ENCODE measurements at places on chromosomes 12 and 14.

DNA sequence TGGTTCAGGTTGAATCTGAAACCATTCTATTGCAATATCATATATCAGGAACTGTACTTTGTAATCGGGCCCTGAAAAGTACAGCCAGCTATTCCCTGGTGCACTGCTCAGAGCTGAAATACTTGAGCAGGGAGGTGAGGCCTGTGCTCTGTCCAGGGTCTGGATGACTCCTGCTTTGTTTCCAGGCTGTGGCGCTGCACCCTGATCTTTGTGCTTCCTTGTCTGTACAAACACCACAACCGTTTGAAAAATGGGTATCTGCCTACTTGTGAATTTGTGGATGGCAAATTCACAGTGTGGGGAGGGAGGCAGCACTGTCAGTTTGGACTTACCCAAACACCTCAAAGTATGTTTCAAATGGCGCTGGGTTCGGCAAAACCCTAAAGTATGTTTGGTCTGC is 155.4 kb upstream of the FAR2 start:
- DNase-seq: no peak

- DNase-seq: no peak
These were observed 646.5 kb upstream of the SEL1L start for GRCh38 chr14:82180139-82180538.

DNA sequence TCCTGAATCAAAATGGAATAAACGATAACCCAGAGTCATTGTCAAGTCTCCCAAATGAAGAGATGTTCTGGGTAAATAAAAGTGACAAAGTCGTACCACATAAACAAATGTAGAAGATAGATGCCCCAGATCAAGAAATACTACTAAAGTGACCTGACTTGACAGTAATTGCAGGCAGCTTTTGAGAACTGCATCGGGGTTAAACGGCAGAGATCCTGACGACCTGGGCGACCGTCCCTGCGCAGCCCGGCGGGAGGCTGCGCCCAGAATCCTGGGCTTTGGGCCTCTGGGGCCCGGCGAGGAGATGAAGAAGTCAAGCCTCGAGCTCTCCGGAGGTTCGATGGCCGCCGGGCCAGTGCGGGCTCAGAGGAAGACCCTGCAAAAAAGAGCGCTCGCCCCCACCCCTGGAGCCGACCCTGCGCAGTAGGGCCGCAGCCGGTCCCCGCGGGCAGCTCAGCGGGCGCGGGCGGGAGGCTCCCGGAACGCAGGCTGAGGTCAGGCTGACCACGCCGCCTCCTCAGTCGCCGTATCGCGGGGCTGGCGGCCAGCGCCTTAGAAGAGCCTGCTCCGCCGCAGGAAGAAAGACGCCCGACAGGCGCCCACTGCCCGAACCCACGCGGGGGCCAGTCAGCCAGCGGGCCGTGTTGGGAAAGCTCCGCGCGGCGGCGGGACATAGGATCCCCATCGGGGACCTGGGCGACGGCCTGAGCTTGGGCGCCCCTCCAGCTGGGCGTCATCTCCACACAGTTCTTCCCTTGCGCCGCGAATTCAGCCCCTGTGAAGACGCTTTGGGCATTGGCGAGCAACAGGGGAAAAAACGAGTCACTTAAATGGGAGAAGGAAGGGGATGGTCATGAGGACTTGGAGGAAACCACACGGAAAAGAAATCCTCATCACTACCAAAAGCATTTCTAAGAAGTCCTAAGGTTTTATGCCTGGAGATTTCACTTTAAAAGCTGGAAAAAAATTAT is 16.0 kb downstream of the NKX2-1 start:
- no peak for DNase-seq

- DNase-seq: no peak
These were observed 11.3 kb downstream of the LRRC74A start for GRCh38 chr14:76837524-76837923.
